ENCODE measurements at places on chromosomes 7 and 10.

GRCh38 chr10:59133841-59134593 lies 42.4 kb upstream of the PHYHIPL start:
- DNase-seq: no peak

DNA sequence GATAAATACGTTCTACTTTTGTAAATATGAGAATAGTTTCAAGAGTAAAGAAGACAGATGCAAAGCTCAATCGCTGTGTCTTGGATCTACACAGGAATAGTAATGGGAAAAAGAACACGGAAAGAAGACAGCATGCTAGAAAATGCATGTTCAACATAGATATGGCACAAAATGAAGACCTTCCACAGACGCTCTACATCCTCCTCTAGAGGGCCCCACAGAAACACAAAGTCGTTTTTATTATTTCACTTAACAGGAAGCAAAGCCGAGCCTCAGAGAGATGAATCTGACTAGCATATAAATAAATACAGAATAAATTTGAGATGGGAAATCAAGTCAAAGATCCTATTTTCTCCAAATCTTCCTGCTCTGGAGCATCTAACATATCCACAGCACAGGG lies 292.6 kb downstream of the PARD3 start:
- DNase-seq: no peak

DNA sequence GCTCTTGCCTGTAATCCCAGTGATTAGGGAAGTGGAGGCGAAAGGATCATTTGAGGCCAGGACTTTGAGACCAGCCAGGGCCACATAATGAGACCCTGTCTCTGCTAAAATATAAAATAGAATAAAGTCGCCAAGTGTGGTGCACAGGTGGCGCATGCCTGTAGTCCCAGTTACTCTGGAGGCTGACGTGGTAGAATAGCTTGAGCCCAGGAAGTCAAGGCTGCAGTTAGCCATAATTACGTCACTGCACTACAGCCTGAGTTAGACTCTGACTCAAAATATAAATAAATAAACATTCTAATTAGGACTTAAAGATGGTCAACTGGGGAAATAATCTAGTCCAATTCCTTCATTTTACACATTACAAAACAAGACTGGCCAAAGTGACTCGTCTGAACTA lies 768 bp downstream of the CHCHD2 start:
- DNase-seq: no peak

DNA sequence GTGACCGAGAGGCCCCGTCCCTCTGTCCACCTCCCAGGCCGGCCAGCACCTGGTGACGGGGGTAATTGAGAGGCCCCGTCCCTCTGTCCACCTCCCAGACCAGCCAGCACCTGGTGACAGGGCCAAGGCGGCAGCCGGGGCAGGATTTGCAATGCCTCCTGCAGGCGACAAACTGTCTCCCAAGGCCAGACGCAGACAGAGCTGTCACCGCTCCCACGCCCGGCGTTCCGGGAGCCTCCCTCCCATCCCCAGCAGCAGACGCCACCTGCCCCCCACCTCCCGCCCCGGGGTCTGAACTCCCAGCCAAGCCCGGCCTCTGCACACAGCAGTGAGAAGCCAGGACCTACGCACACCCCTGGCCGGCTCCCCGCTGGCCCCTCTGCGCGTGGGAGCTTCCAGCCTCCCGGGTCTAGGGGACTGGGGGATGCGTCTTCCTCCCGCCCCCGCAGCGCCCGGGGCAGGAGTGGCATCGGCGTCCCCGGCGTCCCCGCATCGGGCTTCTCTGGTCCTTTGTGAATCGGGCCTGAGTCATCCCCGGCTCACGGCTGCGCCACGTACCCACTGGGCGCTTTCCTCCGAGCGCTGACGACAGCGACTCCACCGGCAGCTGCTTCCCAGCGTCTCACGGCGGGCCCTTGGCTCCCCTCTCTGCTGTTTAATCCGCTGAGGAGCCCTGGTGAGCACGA lies 95.1 kb upstream of the DIP2C start:
- no peak for DNase-seq

DNA sequence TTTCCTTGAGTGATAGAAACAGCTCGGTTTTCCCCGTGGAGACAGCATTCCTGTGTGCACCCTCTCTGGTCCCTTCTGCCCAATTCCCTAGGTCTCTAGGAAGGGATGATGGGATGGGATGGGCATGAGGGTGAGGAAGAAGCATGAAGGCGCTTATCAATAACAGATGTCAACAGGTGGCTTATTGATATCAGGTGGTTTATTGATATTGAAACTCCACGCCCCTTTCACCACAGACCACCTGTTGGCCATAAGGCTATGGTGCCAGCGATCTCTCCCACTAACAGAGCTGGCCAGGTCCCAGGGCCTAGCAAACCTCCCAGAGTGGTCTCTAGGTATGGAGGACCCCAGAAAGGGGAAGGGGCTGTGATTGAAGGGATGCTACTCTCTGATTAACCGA lies 7.9 kb downstream of the MOSPD3 start:
- no peak for DNase-seq

DNA sequence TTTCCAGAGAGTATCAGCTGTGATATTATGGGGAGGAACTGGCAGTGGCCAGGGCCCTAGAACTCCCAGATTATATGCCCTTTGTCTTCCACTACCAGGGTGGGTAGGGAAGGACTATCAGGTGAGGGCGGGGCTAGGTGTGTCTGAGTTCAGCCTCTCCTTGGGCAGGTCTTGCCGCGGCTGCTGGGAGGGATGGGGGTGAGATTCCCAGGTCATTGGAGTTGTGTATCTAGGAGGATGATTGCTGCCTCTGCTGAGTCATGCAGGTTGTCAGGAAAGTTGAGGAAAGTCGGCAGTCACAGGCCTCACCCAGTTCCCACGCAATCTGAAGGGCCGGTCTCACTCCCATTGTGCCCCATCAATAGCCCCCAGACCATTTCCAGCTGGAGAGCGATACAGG lies 185.2 kb downstream of the DKK1 start:
- DNase-seq: no peak

DNA sequence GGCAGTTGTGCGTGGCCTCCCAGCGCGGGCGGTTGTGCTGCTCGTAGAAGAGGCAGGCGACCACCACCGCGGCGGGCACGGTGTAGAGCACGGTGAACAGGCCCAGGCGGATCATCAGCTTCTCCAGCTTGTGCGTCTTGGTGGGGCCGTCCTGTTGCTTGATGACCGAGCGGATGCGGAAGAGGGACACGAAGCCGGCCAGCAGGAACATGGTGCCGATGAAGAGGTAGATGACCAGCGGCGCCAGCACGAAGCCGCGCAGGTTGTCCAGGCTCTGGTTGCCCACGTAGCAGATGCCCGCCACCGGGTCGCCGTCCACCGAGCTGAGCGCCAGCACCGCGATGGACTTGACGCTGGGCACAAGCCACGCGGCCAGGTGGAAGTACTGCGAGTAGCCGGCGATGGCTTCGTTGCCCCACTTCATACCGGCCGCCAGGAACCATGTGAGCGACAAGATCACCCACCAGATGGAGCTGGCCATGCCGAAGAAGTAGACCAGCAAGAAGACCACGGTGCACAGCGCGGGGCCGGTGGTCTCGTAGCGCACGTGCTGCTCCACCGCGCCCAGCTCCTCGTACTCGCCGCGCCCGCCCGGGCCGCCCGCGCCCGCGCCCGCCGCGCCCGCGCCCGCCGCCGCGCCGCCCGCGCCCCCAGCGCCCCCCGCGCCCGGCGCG lies 2.2 kb downstream of the FZD8 start:
- DNase-seq: no peak

Data from urinary bladder (tissue), 4 donors.